Activated CD4-positive, alpha-beta T cell treated with anti-CD3 and anti-CD28 coated beads, Interleukin-2, amount 50 U/mL, for 4 hours (primary cell): ENCODE measurements at places on chromosomes 6 and 20.

DNA sequence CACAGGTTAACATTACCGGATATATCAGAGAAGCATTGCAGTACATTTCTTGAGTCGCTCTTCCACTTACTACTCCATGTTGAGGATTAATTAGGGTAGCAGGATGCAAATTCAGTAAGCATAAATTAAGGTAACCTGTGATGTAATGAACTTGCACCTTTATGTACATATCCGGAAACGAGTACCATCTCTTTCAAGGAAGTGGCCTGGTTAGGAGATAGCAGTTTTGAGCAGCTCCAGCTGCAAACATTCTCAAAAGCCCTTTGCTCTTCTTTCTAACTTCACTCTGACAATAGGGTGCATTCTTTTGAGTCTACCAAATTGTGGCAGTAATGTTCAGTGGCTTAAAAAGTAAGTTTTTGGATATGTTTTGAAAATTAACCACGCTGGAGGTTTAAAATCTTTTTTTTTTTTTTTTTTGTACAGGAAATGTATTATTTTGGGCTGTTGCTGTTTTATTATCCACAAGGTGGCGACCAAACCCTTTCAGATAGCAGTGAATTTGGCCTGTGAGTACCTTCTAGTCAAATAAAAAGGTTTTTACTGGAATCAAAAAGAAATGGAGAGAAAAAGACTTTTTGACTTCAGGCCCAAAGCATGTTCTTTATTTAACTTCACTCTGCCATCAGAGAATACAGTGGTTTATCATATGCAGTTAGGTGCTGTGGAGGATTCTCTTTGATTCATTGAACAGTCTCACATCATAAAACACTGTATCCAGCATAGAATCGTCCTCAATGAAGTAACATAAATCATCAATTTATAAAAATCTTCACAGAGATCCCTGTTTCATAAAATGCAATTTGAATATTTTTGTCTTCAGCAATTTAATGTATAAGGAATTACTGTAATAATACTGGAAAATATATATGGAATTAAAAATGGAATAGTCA lies 8.9 kb downstream of the FAM217B start:
- DNase-seq: no peak

GRCh38 chr6:48889429-48889828 lies 573.6 kb downstream of the MMUT start:
- no peak for DNase-seq

- DNase-seq: no peak
Observed at GRCh38 chr6:121522265-121522664, 86.8 kb downstream of the GJA1 start.

GRCh38 chr6:46598215-46598614 lies 54.4 kb downstream of the CYP39A1 start:
- DNase-seq: no peak

- DNase-seq: no peak
Observed at GRCh38 chr20:34290471-34290870, 12.7 kb downstream of the AHCY start.

- no peak for DNase-seq
Observed at GRCh38 chr6:13180538-13180937, 147.8 kb downstream of the TBC1D7 start.

GRCh38 chr20:20409331-20409730 lies 41.4 kb downstream of the INSM1 start:
- no peak for DNase-seq

- DNase-seq: no peak
Observed at GRCh38 chr6:141610741-141611140, 522.0 kb upstream of the GJE1 start.

DNA sequence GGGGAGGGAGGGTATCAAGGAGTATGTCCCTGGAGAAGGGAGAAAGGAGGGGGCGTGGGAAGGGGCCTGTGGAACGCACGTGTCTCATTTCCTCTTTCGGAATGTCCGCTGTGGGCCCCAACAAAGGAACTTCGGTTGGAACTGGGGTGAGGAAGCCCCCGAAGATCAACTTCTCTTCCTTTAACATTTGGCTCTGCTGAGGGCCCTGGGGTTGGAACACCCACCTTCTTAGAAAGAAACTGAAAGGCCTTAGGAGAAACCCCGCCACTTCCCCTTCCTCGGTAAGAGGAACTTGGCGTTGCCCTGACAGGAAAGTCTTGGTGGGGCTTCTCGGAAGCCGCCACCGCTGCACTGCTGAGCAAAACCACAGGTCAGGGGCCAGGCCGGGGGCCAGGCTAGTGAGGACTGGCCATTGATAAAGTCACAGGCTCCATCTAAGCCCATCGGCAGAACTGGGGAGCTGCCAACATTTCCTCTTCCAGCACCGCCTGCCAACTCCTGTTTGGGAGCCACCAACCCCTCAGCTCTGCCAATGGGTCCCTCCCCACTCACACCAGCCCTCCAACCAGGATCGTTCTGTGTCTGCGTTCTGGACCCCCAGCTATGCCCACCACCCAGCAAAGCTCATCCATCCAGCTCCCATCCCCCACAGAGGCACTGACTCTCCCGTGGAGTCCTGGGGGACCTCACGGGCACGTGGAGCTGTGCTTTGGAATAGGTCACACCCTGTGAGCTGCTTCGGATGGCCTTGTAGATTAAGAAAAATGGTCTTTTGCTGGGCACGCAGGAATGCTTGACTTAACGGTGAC lies 44.8 kb downstream of the FGD2 start:
- DNase-seq: peak; percentile 57

DNA sequence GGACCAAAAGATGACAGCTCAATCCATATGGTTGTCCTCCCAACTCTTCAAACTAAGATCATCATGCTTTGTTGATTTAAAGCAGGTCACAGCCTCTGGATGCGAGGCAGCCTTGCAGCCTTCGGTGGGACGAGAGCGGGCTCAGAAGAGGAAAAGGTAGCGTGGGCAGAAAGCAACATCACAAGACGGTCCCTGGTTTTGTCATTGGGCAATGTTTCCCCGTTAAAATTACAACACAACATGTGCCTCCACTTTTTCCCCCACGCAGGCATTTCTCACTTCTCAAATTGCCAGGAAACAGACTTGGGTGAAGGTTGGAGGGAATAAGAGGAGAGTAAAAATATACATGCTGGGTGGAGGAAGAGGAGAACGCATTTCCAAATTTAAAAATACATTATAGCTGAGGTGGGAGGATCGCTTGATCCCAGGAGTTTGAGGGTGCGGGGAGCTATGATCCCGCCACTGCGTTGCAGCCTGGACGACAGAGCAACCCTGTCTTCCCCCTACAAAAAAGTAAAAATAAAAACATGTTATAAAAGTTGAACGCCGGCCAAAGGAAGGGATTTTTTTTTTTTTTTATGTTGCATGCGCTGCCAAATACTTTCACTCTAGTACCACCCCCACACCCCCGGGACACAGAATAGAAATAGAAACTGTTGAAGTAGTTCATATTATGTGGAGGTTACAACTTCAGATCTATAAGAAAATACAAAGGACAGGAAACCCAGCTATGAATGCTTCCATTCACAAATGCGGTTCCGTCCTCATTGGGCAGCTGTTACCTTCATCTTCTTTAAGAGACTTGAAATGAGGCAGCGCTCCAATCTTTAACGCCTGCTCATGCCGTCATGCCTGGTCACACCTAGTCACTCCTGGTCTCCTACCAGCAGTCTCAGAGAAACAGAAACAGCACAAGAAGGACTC lies 13.9 kb upstream of the NAA20 start:
- DNase-seq: no peak

DNA sequence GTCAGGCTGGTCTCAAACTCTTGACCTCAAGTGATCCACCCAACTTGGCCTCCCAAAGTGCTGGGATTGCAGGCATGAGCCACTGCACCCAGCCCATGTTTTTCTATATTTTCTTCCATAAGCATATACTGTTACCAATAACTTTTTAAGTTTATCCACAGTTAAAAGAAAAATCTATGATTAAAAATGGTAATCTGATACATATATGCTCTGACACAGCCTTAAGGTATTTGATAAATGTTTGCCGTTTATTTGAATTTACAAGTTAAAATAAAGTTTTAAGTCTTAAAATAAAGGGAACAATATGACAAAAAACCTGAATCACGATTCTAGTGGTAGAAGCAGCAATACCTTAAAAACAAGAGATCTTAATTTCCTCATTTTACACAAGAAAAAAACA lies 5.2 kb downstream of the STK38 start:
- DNase-seq: no peak

DNA sequence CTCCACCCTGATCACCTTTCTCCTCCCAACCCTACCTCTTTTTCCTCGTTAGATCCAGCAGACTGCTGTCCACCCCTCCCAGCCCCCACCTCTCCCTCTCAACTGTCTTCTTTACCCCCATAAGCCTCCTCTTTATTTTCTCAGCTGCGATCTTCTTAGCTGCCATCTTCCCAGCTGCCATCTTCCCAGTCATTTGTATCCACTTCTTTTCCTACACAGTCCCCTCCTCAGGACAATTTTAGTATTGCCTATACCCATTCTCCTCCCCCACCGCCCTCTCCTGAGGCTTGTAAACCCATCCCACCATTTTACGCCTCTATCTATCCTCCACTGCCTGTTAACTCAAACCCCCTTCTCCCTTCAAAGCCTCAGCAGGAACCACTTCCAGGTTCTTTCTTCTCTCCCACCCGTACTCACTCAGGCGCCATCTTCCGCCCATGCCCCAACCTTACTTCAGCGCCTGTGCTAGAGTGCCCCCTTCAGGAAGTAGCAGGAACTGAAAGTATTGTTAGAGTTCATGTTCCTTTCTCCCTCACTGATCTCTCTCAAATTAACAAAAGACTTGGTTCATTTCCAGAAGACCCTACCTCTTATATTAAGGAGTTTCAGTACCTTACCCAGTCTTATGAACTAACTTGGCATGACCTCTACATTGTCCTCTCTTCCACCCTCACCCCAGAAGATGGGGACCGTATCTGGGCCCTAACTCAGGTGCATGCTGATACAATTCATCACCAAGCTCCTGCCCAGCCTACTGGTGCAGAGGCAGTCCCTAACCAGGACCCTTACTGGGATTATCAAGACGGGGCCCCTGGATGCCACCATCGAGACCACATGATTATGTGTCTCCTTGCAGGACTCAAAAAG lies 236.0 kb downstream of the ADGRG6 start:
- no peak for DNase-seq

DNA sequence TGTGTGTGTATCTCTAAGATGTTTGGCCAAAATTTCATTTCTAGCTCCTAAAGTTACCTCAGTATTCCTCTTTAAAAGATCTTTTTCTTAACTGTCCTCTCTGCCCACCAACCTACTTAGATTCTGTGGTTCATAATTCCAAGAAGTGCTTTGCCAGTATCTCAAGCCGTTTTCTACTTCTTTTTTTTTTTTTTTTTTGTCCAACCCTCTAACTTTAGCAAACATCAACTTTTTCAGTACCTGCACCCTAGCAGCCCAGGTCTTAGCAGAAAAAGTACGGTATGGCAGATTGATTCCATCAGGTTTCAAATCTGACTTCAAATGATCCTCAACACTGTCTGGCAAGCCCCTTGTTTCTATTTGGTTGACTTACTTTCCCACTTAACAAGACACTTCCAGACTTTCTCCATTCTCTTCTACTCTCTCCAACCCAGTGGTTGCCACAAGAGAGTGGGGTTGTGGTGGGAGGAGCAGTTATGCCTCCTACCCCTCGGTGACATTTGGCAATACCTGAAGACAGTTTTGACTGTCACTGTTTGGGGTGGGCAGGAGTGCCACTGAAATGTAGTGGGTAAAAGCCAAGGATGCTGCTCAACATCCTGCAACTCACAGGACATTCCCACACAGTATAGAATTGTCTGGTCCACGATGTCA lies 10.8 kb upstream of the MAN1A1 start:
- no peak for DNase-seq

DNA sequence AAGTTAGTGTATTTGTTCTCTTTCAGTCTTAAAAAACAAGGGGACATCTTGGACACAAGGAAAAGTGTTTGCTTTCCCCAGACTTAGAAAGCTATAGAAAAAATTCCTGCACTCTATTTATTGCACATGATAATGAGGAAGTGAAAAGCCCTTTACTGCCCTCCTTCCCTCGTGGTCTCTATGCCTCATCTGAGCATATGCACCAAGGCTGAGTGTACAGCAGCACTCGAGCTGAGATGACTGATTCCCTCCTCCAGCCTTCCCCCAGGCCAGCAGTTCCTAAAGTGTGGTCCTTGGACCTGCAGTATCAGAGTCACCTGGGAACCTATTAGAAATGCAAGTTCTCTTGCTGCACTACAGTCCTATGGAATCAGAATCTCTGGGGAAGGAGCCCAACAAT lies 14.3 kb upstream of the LAMP5 start:
- no peak for DNase-seq

- no peak for DNase-seq
Observed at GRCh38 chr6:150204705-150205472, 62.0 kb downstream of the PPP1R14C start.

DNA sequence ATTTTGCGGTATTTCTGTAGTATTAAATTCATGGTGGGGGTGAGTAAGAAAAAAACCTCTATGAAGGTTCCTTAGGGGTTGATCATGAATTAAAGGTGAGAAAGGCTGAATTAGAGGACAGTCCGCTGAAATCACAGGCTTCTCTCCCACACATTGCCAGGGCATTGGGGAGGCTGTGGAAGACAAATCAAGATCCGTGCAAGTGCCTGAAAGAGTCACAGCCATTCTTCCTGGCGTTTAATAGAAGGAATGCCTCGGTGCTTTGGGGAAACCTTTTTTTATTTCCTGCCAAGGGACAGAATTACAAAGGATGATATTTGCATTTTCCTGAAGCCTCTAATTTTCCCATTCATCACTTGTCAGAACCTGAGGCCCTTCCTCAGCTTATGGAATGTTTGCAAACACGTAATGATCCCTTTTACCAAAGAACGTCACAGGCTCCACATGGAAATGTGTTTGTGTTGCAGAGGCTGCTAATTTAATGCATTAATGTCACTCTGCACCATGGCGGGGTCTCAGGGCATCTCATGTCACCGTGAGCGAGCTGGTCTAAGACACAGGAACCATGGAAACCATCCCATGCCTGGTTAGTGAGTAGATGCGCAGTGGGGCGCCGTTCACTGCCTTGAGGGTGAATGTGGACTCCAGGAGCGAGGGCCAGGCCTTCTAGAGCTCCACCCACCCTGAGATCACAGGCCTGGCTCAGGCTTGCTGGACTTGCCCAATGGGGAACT lies 185.9 kb upstream of the SULF2 start:
- no peak for DNase-seq

GRCh38 chr6:67640484-67640883 lies 994.6 kb upstream of the ADGRB3 start:
- DNase-seq: no peak

- DNase-seq: no peak
Observed at GRCh38 chr6:17874753-17875152, 112.7 kb downstream of the KIF13A start.

DNA sequence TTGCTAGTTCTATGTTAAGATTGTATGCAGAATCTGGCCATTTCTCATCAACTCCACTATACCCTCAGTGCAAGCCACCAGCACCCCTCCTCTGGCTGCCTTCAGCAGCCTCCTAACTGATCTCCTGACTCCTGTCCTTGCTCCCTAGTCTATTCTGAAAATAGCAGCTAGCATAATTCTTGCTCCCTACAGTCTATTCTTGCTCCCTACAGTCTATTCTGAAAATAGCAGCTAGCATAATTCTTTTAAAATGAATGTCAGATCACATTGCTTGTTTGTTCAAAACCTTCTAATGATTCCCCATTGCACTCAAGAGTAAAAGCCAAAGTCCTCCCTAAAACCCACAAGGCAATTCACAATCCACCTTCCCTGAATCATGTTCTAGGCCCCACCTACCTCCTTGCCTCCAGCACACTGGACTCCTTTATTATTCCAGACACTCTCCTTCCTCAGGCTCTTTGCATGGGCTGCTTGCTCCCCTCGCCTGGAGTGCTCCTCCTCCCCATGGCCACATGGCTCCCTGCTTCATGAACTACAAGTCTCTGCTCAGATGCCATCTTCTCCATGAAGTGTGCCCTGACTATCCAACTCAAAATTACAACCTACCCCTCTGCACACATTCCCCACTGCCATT lies 164.2 kb upstream of the TNFAIP3 start:
- no peak for DNase-seq

GRCh38 chr6:126027601-126028000 lies 41.3 kb downstream of the TRMT11 start:
- DNase-seq: no peak
